ENCODE measurements at places on chromosomes 12 and 14. TPM values are rescaled to one million over a fixed set of nuclear protein-coding genes. Genes with fewer than 3 reads are reported as not detected.

DNA sequence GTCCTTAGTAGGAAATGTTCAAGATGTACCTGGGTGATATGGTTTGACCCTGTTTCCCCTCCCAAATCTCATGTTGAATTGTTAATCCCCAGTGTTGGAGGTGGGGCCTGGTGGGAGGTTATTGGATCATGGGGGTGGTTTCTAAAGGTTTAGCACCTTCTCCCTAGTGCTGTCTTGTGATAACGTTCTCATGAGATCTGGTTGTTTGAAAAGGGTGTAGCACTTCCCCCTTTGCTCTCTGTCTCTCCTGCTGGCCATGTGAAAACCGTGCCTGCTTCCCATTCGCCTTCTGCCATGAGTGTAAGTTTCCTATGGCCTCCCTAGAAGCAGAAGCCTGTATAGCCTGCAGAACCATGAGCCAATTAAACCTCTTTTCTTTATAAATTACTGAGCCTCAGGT lies 353.0 kb upstream of the SFSWAP start:
- DNase-seq = no peak

DNA sequence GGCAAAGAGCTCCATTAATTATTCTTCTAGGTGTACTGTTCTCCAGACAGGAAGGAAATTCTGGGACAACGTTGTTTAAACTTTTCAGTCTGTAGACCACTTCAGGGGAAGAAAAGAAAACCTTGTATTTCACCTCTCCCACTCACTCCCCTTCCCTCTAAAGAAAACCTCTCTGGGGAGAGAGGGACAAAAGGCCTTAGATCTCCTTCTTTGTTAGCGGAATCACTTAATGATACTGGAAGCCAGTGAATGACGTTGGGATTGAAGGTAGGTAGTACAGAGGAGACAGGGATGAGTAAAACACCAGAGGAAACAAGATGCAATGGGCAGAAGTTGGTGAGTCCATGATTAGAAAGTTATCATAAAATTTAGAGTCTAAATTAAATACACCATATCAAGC lies 38.7 kb upstream of the SGPP1 start:
- DNase-seq = no peak

GRCh38 chr12:64696080-64696741 lies 63.0 kb downstream of the GNS start:
- no peak for DNase-seq

GRCh38 chr14:77485901-77486678 lies 12.5 kb downstream of the ISM2 start:
- no peak for DNase-seq

GRCh38 chr14:101001311-101002069 lies 98.0 kb upstream of the RTL1 start:
- no peak for DNase-seq

- no peak for DNase-seq
Measured at GRCh38 chr14:61355892-61356325, 34.5 kb downstream of the PRKCH start.

DNA sequence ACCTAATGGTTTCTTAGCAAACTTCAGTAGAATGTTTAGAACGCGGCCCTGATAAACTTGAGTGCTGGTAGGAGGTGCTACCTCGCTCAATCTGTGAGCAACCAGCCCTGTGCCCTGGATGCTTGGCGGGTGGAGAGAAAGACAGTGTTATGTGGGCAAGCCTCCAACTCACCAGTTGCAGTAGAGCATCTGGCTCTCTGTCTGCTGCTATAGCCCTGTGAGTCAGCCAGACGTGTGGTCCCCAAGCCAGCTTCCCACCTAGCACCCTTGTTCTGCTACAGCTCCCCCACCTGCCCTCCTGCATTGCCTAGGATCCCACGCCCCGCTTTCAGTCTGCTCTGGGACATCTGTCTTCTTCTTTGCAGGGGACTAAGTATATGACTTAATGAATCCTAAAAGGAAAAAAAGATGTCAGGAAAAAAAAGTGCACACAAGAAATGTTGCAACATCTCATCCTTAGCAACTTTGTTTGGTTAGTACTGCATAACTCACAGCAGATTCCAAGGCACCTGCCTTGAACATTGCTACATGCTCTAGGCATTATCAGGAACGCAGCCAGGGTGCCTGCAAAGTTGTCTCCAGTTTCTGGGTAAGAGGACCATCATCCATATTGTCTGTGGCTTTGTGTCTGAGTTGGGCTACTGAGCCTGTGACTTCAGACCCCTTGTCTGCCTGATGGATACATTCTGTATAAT lies 13.6 kb downstream of the SNRNP35 start:
- no peak for DNase-seq

DNA sequence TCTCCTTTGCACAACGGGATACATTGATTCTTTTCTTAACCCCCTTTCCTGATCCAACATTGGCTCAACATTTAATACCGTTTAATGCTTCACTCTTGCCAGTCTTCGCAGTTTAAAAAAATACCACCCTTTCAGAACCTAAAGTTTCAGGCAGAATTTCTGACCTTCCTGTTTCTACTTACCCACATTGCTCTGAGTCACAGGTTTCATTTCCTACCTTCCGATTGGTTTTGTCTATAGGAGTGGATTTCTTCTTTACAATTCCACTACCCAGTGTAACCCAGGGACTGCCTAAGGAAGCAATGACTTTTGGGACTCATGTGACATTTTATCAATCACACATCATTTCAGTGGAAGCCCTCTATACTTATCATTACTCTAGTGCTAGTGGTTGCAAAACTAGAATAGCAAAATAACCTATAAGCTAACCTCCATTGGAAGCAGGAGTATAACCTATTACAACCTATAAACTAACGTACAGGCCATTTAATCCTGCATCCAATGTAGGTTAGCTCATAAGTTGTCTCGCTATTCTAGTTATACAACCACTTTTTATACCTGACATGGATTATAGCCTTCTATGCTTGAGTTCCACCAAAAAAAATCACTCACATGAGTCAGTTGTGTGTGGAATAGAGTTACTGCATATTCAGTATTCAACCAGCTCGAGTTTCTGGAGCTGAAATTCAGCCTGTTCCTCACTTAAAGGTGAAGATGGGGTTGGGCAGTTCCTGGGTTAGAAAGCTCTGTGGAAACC lies 64.9 kb upstream of the KITLG start:
- no peak for DNase-seq

- DNase-seq = no peak
Measured at GRCh38 chr12:119182701-119183493, 4.2 kb downstream of the HSPB8 start.

DNA sequence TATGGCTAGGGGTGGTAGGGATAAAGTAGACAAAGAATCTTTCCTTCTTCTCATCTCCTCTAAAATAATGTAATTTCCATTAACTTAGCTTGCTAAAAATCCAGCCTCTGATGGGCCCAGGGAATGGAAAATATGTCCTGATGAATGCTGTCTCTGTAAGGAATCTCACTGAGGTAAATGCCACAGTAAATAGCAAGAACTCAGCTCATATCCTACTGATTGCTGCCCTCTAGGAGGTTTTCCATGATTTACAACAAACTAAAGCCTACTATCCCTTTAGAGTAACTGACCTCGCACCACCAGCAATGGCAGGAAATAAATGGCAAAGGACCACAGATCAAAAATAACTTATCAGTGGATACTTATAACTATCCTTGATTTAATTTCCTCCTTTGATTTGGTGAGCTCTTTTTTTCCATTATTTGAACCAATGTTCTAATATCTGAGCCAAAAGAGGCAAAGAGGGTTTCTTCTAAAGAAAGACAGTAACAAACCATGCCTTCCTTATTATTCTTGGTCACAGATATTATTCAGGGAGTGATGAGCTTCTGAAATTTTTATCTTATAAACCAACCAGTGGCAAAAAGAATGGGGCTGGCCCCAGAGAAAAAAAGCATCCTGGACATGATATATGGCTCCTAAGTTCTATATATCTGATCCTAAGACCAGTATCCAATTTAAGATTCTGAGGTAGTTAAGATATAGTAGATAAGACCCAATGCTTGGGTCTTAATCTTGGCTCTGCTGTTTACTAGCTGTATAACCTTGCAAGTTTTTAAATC lies 43.8 kb downstream of the SENP1 start:
- DNase-seq = no peak

DNA sequence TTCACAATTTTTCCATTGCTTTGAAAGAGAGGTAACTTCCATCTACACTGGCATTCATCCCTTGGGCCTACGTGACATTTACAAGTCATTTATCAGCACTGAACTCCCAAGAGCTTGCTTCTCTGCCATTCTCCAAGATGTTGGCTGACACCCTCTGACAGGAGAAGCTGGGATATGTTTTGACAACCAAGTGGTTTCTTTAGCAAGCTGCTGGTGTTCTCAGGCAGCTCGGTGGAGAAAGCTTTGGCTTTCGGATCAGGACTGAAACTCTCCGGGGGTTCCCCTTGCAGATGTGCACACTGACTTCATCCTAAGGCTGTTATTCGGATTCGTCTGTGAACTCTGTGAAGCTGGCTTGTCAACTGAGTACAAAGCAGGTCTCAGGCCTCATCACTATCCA lies 15.7 kb downstream of the KCNA5 start:
- DNase-seq = no peak

DNA sequence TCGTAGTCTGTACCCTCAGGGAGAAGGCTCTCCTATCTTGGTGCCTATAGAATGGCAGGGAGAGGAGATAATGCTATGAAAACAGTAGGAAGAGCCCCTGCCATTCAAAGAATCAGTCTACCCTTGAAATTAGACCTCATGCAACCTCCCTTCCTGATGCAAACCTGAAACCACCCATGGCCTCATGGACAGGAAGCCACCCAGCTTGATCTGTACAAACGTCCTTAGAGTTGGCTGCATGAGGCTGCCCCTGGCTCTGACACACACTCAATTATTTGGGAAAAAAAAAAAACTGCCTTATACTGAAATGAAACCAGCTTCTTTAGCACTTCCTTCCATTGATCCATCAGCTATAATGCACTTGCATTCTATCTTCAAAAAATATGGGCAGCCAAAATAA lies 116.6 kb upstream of the BCL2L14 start:
- no peak for DNase-seq

DNA sequence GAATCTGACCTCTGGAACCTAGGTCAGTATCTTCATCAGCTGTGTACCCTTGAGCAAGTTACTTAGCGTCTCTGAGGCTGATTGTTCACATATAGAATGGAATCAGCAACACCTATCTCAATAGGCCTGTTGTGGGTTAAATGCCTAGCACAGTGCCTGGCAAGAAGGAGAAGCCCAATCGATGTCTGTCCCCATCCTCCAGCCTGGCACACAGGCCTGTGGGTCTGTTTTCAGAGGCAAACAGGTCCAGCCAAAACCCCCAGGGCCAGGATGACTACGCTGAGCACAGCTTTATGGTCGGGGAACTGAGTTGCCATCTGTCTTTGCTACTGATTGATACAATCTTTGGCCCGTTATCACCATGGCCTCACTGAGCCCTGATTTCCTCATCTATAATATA lies 89.2 kb downstream of the NUAK1 start:
- no peak for DNase-seq

GRCh38 chr12:116856729-116857128 lies 24.5 kb downstream of the HRK start:
- no peak for DNase-seq

GRCh38 chr12:132366341-132366861 lies 37.0 kb upstream of the GALNT9 start:
- DNase-seq = no peak

- no peak for DNase-seq
Measured at GRCh38 chr14:76473481-76474263, 97.7 kb downstream of the ESRRB start.

- DNase-seq = no peak
Measured at GRCh38 chr14:52080808-52081755, 12.2 kb upstream of the NID2 start.

GRCh38 chr12:50597200-50598195 lies 92.7 kb downstream of the DIP2B start:
- DNase-seq = peak; percentile 50

DNA sequence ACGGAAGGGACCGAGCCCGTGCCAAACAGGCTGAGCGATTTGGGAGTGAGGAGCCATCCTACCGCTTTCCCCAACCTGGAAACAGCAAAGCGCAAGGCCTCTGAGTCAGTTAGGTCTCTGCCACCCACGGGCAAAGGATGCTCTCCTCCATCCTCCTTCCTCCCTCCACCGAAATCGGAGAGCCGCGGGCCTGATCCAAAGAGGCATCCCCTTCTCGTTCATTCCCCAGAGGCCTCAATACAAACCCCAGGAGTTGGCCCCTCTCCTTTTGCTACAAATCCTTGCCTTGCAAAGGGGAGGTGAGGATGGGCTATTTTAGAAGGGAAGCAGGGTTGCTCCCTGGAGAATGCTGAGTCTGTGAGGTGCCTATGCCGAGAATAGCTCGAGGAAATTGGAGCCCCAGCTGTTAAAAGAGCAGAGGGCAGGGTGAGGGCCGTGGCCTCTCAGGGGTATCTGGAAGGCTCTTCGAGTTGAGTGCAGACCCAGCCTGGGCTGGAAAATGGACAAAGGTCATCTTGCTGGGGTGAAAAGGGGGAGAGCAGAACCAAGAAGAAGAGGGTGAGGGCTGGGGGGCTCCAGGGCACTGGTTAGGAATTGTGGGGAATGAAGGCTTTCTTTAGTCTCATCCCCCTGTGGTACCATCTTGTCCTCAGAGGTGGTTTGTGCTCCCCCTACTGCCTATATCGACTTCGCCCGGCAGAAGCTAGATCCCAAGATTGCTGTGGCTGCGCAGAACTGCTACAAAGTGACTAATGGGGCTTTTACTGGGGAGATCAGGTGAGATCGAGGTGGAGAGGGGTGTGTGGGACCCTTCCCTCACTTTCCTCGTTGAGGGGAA lies 1.1 kb downstream of the TPI1 start:
- DNase-seq = peak; percentile 38

- DNase-seq = no peak
Measured at GRCh38 chr14:64266239-64266638, 27.9 kb downstream of the ESR2 start.

DNA sequence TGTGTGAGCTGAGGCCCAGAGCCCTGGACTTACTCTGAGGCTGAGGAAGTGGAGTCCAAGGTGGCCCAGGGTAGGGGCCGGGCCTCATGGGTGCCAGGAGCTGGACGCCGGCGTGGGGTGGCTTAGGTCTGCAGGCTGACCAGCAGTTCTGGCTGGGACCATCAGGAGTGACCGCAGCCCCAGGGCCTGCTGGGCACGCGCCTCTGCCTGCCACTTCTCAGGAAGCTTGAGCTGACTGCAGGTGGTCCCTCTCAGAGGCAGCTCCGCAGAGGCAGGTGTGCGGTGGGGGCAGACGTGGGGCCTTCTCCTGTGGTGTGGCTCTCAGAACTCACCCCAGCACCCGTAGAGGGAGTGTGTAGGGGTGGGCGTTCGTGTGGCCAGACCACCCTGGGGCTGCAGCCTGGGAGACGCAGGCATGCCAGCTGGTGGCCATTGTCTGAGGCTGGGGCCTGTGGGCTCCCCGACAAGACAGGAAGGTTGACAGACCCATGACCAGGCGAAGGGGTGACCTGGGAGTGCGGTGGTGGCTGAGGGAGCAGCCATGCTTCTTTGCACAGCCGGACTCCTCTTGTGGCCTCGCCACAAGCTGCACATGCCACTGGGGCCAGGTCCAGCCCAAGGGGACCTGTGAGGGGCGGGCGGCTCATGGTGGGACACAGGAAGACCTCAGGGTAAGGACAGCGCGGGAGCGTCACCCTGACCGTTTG lies 40.0 kb upstream of the TEX22 start:
- DNase-seq = no peak

The KRT2 gene
- total RNA-seq = not detected

The ADCY4 gene
- total RNA-seq = 7.8 TPM

The TMPRSS12 gene
- total RNA-seq = not detected

The MIP gene
- total RNA-seq = not detected

The OR8S1 gene
- not detected for total RNA-seq

The ERGIC2 gene
- 40.2 TPM for total RNA-seq
